ENCODE measurements at places on chromosomes 13 and 19. TPM values are rescaled to one million over a fixed set of nuclear protein-coding genes. Genes with fewer than 3 reads are reported as not detected.

Gene ZNF625
- 2.8 TPM for total RNA-seq

Gene ZNF541
- total RNA-seq = 0.13 TPM

Gene ODAD3
- total RNA-seq = not detected

Gene TMEM272
- not detected for total RNA-seq

Gene TSSK6
- total RNA-seq = 2.3 TPM

All from mesangial cell (primary cell).